NCI-H187 treated with DMSO at 0.1 percent for 48 hours (cell line): ENCODE measurements at places on chromosomes 16 and 17.

GRCh38 chr16:20243731-20244281 is 83.5 kb downstream of the GP2 start:
- no peak for DNase-seq

GRCh38 chr17:18184143-18185031 is 759 bp downstream of the ALKBH5 start:
- DNase-seq = no peak

DNA sequence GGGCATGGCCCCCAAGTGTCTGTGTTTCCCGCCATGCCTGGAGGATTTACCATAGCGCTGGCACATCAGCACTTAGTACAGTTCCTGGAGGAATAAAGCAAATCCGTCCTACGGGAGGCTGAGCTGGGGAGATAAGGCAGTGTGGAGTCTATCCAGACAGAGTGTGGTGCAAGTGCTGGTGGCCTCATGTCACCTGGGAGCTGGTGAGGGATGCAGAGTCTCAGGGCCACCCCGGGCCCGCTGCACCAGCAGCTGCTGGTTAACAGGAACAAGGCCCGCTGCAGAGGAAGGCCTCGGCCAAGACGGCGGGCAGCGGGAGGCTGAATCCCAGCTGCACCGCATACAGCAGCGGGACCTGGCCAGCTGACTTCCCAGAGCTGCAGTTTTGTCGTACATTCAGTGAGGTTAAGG is 57.3 kb upstream of the CDC42EP4 start:
- DNase-seq = no peak

- no peak for DNase-seq
Observed at GRCh38 chr16:4859190-4859899, 12.1 kb downstream of the UBN1 start.

- peak; percentile 79 for DNase-seq
Observed at GRCh38 chr17:50151937-50152547, 1.6 kb upstream of the PPP1R9B start.

DNA sequence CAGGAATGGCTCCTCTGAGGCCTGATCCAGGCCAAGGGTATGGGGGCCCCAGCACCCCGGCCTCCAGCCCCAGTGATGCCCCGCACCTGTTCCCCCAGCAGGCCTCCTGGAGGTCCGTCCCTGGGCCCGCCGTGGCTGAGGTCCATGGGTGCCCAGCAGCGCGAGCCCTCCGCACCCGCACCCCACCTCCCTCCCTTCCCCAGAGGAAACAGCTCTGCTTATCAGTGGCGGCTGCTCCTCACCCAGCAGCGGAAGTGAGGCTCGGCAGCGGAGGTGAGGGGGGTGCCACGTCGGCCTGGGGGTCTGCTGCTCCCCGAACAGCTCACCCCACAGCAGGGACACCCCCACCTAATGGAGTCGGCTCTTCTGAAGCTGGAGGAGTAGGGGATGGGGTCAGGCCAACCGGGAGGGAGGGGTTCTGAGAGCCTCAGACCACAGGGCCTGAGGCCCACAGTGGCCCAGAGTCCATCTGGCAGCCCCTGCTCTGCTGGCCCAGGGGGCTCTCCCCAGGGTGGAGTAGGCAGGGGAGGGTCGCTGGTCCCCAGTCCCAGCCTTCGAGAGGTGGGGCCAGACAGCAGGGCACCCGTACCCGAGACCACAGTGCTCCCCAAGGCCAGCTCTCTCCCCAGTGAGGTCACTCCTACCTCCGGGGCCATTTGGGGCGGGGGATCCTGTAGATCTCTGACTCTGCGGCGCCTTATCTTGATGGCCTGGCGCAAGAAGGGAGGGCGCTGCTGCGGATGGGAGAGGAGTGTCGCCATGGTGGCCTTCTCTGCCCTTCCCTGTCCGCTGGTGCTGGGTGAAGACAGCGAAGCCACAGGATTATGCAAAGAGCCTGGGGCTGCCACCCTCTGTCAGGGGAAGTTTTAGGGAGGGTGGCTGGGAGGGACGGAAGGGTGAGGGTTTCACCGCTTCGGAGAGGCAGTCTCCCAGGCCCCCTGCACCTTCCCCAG is at the start of gene UNC13D:
TSS of gene UNC13D (minus strand) at position 828 of the 953 bp plus-strand sequence. CDS start at position 761, 67 bp downstream.
- no peak for DNase-seq

DNA sequence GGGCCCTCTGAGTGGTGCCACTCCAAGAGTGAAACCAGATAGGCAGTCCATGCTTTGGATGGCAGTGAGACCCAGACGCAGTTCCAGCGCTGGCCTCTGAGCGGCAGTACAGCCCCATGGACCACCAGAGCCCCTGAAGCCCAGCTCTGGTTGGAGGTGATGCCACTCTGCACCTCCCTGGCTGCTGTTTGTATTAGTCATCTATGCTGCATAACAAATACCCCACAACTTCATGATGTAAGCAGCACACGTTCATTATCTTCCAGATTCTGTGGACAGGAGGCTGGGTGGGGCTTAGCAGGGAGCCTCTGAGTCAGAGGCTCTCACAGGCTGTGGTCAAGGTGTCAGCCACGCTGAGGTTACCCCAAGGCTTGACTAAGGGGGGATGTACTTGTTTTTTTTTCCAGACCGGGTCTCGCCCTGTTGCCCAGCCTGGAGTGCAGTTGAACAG is 5.1 kb upstream of the NME4 start:
- no peak for DNase-seq

DNA sequence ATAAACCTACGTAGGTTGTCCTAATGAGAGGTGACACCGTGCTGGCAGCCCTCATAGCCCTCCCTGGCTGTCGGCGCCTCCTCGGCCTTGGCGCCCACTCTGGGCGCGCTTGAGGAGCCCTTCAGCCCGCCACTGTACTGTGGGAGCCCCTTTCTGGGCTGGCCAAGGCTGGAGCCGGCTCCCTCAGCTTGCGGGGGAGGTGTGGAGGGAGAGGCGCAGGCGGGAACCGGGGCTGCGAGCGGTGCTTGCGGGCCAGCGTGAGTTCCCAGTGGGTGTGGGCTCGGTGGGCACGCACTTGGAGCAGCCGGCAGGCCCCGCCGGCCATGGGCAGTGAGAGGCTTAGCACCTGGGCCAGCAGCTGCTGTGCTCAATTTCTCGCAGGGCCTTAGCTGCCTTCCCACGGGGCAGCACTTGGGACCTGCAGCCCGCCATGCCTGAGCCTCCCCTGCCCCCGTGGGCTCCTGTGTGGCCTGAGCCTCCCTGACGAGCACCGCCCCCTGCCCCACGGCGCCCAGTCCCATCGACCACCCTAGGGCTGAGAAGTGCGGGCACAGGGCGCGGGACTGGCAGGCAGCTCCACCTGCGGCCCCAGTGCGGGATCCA is 40.1 kb upstream of the AMZ2 start:
- DNase-seq = no peak

DNA sequence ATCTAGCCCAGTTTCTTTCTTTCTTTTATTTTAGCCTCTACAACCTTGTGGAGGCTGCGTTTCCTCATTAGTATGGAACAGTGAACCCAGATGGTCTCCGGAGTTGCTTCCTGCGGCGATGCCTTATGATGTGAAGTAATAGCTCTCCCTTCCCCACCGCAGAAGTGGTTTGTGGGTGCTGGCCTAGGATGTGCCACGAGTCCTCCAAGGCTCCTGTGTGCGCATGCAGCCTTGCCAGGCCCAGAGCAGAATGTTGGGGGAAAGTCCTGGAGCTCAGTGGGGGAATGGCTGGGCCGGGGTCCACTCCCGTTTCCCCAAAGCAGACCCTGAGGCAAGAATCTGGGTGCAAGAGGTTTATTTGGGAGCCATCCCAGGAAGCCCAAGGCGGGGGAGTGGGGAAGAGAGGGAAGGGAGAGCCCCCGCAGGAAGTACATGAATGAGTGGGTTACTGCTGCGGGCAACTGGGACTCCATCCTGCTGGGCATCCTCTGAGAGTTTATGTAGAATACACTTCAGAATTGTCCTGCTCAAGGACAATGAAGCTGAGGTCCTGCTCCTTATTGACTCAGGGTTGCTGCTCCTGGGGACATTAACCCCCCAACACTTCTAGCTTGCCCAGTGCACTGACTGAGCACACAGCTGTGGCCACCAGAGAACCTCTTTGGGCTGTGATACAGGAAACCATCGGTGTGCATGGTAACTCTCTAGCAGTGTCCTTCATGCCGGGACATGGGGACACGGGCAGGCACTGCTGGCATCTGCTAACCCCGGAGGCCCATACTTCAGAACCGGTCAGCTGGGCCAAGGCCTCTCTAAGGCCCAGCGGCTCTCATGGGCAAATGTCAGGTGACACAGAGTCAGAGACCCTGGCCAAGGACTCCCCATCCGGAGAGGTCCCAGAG is 3.7 kb upstream of the HCRT start:
- DNase-seq = no peak

DNA sequence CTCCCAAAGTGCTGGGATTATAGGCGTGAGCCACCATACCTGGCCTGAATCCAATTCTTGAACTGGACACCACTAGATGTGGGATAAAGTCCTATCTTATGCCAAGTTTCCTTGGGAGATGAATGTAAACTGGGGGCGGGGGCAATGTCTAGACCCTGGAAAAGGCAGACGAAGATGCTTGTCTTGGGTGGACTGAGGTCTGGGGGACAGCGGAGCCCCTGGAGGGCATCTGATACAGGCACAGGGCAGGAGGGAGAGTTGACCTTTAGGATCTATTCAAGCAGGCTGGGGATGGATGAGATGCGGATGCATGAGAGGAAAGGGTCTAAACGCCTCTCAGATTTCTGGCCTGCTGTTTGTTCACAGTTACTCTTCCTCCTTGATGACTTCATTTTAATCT is 11.7 kb downstream of the C1QTNF1 start:
- no peak for DNase-seq

- no peak for DNase-seq
Observed at GRCh38 chr17:70072546-70073309, 2.3 kb upstream of the KCNJ16 start.

DNA sequence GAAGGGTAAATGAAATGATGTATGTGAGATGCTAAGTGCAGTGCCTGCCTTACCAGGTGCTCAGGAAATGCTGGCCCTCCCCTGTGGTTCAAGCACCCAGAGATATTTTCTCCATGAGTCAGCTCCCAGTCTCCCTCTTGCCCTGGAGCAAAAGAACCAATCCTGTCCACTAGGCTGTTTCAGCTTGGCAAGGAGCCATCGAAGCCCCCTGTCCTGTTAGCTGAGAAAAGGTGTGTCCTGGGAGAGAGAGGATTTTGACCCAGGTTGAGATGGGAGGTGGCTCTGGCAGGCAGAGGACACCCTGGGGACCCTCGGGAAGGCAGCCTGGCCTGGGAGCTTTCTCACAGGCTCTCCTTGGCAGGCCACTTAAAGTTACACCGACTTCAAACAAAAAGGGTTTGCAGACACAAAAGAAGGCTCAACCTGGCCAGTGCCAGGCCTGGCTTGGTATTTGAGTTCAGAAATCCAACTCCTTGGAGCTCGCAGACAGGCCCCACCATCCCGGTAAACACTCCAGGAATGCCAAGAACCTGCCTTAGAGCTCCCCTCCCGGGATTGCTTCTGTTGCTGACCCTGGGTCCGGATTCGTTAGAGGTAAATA is 29.6 kb downstream of the NTN1 start:
- no peak for DNase-seq

GRCh38 chr17:81444610-81445339 is 49.5 kb downstream of the BAHCC1 start:
- no peak for DNase-seq

GRCh38 chr16:56450275-56450985 is 702 bp downstream of the NUDT21 start:
- DNase-seq = no peak

DNA sequence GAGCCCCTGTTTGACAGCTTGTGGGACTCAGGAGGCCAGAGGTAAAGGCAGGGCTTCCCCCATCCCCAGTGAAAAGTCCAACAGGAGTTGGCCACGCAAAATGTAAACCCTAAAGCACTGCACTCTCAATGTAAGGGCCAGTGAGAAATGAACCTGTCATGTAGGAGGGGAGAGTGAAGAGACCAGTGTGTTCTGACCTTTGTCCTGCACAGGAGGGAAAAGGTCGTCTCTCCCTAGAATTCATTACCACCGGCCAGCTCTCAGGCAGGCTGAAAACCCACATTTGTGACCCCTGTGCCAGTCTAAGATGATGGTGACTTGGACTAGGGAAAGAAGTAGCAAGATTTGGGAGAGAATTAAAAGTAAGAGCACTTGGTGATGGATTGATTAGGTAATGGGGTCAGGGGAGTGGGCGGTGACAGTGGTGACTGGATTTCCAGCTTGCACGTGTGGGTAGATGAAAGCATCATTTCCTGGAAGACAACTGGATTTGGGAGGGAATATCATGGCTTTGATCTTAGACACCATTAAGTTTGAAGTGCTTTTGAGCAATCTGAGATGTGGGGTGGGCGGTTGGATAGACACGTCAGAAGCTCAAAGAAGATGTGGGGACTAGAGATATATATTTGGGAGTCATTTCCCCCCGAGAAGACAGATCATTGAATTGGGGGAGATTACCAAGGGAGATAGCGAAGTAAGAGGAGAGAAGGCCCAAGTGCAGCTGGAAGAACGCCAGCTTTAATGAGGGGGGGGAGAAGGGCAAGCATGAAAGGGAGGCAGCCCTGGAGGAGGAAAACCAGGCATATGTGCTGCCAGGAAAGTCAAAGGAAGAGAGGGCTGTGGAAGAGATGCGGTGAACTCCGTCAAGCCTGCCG is 119.5 kb downstream of the NTN1 start:
- no peak for DNase-seq

GRCh38 chr16:75750528-75750927 is 24.2 kb upstream of the CPHXL start:
- DNase-seq = no peak
